ENCODE measurements at places on chromosomes 7 and 10.

DNA sequence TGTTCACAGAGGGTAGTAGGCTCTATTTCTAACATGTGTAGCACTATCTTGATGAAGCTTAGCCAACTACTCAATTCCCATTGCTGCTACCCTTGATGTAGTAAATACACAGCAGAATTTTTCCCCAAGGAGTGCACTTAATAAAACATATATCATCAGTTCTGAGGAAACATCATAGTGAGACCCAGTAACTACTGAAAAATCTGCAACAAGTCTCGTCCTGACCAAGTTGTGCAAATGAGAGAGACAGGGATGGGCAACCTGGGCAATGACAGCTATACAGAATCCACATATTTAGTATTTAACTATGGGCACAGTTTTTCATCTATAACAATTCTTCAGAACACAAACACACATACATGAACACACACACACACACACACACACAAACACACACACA is 1073.8 kb upstream of the SORCS1 start:
- DNase-seq, result no peak

- DNase-seq, result no peak
These were observed 113.3 kb downstream of the CPEB3 start for GRCh38 chr10:92177546-92177945.

DNA sequence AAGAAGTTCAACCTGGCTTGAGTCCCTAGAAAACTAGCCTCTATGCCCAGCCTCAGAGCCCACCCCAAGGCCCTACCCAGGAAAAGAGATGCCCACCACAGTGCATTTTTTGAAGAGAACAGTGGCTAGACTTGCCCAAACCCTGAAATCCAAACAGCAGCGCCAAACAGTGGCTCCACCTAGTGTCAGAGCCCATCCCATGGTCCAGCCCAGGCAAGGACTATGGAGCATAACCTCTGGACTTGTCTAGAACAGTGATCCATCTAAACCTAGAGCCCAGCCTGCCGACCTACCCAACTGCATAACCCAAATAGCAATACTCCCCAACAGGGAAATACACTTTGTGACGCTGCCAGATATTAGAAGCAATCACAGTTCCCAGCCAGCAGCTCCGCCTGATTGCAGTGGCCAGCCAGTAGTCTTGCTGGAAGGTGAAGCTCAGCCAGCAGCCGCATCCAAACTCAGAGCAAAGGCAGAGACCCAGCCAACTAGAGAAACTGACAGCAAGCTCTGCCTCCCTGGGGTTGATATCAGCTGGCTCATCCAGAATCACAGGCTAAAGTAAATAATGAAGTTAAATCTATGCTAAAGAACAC is 44.5 kb downstream of the HBP1 start:
- DNase-seq, result no peak

GRCh38 chr10:118804262-118804773 is 49.5 kb upstream of the CACUL1 start:
- DNase-seq, result no peak

- no peak for DNase-seq
These were observed 30.8 kb upstream of the PSAP start for GRCh38 chr10:71881647-71882355.
